ENCODE measurements at places on chromosomes 12 and 14. TPM values are rescaled to one million over a fixed set of nuclear protein-coding genes. Genes with fewer than 3 reads are reported as not detected.

The PSMD9 gene
- total RNA-seq = 59.1 TPM

The CPM gene
- total RNA-seq = 143 TPM

The FAM181A gene
- total RNA-seq = 1.6 TPM

The ACOT6 gene
- not detected for total RNA-seq

The PTGDR gene
- 1.0 TPM for total RNA-seq

The BBOF1 gene
- total RNA-seq = 15.2 TPM

The KERA gene
- total RNA-seq = not detected

The TAS2R14 gene
- total RNA-seq = 3.6 TPM

The GPR162 gene
- total RNA-seq = 8.1 TPM

The LALBA gene
- not detected for total RNA-seq

The SIX4 gene
- 4.2 TPM for total RNA-seq

The ST8SIA1 gene
- total RNA-seq = 3.6 TPM

The KRT6B gene
- total RNA-seq = not detected

The ARHGEF25 gene
- total RNA-seq = 7.6 TPM

The SERPINA1 gene
- 1,050 TPM for total RNA-seq

The CRACR2A gene
- total RNA-seq = 6.9 TPM

The TCP11L2 gene
- total RNA-seq = 56.4 TPM

Measured in upper lobe of left lung (tissue), 6 donors.